DMS53 (cell line): ENCODE measurements at places on chromosomes 7 and 10.

DNA sequence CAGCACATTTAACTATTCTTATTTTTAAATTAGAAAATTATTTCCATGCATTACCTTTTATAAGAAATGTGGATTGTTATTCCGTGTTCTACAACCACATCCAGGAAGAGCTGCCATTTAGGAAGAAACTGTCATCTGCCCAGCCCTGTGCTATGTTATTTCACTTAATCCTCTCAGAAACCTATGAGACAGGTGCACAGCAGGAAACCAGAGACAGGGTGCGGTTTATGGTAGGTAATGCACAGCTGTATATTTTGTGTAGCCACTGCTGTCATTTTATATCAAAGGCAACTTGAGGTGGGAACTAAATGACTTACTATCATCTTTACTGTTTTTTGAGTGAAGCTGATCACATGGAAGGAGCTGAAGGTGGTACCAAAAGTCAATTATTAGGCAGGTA, 232.3 kb downstream of the MAGI2 start:
- DNase-seq = peak; percentile 52

GRCh38 chr7:28640001-28640400, 227.7 kb downstream of the CREB5 start:
- DNase-seq = no peak

GRCh38 chr7:111863269-111863668, 301.0 kb upstream of the IMMP2L start:
- no peak for DNase-seq

DNA sequence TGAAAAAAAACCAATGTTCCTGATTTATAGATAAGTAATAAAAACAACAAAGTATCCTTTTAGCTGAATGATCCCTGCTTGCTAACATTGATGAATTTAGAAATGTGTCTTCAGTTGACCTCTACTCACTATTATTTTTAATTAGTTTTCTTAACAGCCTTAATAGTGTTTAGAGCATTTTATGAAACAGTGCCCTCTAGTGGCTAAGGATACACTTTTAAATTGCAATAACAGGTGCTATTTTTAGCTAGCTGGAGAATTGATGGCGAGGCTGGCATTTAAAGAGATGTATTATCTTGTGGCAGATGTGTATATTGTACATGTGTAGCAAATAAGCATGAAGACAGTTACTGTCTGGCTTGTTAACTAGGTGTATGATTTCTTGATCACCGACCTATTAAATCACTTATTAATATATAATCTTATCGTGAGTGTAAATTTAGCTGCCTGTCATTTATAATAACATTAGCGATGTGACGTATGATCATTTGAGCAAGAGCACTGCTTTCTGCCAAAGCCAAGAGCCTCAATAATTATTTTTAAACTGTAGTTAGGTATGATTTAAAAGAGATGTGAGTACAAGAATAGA, 451.9 kb downstream of the DPP6 start:
- DNase-seq = peak; percentile 75
